Stimulated activated CD4-positive, alpha-beta T cell treated with anti-CD3 and anti-CD28 coated beads, Interleukin-2, amount 100 ng/mL, for 4 hours (primary cell): ENCODE measurements at places on chromosomes 7 and 10.

GRCh38 chr7:157422279-157422678 is 85.5 kb downstream of the DNAJB6 start:
- no peak for DNase-seq

GRCh38 chr10:86376403-86376802 is 9.8 kb upstream of the GRID1 start:
- no peak for DNase-seq

DNA sequence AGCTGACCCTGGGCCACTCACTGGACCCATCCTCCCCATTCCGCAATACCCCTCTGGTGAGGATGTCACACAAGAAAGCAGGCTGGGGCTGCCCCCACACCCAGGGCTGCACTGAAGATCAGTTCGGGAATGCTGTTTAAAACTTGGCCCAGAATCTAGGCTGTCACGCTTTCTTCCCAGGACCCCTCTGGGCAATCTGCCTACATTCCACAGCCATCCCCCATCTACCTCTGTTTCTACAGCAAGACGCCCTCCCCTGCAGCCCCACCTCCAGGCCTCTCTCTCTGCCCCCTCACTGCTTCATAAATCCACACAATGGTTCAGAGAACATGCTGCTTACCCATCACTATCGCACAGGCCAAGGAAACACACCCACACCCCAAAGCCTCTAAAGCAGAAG is 36.1 kb downstream of the XPNPEP1 start:
- no peak for DNase-seq

GRCh38 chr7:148721390-148721789 is 22.7 kb downstream of the CUL1 start:
- DNase-seq: no peak

- DNase-seq: no peak
These were observed 208.4 kb upstream of the KCND2 start for GRCh38 chr7:120064565-120064964.

DNA sequence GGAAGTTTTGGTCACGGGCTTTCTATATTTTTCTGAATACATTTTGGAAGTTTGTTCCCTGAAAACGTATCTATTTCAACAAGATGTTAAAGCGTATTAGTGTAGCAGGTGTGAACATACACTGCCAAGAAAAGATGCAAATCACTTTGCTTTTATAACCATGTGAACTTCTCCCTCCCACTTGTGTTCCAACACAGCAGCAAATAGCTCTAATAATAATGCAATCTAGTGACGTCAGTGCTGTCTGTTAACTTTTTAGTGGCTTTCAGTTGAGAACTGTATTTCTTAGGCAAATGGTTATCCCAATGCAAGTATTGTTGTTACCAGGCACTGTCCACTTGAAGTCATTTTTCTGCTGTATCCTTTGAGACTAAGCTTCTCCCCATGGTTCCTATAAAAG is 188.4 kb upstream of the IGFBP3 start:
- no peak for DNase-seq

- DNase-seq: no peak
These were observed 159.5 kb upstream of the HGF start for GRCh38 chr7:81929386-81929785.

GRCh38 chr10:79021331-79021907 is 47.3 kb upstream of the ZMIZ1 start:
- no peak for DNase-seq

GRCh38 chr10:33091201-33091600 is 133.2 kb upstream of the ITGB1 start:
- DNase-seq: no peak

GRCh38 chr7:50690541-50691011 is 92.1 kb downstream of the GRB10 start:
- no peak for DNase-seq

GRCh38 chr7:107414198-107414597 is 55.7 kb upstream of the GPR22 start:
- no peak for DNase-seq

DNA sequence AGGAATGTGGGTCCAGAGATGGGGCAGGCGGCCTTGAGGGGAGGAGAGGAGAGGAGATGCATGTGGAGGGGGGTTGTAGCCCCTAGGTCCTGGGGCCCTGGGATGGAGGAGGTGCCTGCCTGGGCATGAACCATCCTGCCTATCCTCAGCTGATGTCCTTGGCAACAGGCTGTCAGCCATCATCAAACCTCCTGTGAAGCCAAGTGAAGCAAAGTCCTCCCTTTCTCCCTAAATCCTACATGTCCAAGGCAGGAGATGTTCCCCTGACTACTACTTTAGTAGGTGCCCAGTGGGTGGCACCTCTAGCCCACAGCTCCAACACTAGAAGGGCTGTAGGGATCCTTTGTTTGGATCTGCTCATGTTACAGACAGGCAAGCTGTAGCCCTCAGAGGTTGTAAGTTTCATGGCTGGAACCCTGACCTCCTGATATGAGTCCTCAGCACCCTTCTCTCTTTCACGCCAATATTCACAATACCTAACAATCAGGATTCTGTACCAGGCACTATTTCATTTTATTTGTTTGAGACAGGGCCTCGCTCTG is 66.6 kb upstream of the SYPL1 start:
- DNase-seq: no peak

DNA sequence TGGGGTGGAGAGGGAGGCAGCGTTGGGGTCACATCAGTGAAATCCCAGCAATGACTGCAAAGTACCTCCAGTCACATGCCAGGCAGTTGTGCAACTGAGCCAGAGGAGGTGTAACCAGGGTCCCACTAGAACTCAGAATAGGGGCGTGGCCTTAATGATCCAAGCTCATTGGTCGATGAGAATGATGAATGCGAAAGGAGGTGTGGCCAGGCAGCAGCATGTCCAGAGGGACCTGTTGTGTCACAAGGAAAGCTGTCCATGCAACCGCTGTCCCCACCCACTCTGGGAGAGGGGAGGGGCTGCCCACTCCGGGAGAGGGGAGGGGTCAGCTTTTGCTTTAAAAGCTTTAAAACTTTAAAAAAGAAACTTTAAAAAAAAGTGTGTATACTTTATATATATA is 25.3 kb upstream of the MTPAP start:
- DNase-seq: no peak

GRCh38 chr7:5596046-5596895 is 172.6 kb upstream of the TNRC18 start:
- peak; percentile 68 for DNase-seq

- no peak for DNase-seq
These were observed at the start of gene GPR141 for GRCh38 chr7:37683246-37684120. TSS of gene GPR141 (plus strand) at chr7:37683766. CDS start at chr7:37740394, 56,628 bp downstream.

- DNase-seq: no peak
These were observed 116.0 kb upstream of the PCGF5 start for GRCh38 chr10:91104193-91105041.

DNA sequence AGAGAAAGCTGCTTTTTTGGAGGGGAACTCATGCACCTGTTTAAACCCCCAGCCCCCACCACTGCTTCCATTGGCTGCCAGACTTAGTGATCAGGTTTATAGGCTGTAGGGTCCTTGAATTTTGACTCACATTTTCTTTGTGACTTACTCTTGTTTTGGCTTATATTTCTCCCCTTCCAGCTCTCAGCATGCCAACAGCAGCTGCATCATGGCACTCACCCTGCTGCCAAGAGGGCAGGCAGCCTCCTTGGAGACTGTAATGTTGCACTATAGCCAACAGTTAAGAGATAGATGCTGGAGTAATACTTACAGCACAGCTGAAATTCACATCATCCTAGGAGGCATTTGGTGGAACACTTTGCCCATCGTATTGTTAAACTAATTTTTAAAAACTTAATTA is 98.0 kb upstream of the GLCCI1 start:
- DNase-seq: no peak

DNA sequence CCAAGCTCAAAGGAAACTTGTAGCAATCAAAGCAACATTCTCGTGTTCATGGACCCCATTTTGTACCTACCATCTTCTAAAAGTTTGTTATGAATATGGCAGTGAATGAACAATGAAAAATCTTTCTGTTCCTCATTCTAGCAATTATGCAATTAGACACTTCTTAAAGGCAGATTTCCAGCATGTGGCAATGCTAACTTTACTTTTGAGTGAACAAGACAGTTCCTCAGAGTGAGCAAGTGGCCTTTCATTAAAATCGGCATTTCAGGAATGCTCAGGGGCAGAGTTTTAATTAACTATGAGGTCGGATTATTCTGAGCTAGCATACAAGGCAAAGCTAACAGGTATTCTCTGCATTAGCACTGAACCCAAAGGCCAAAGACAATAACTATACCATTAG is 48.4 kb upstream of the NFE2L3 start:
- DNase-seq: no peak

- no peak for DNase-seq
These were observed 458.3 kb downstream of the PLXDC2 start for GRCh38 chr10:20274571-20274970.

DNA sequence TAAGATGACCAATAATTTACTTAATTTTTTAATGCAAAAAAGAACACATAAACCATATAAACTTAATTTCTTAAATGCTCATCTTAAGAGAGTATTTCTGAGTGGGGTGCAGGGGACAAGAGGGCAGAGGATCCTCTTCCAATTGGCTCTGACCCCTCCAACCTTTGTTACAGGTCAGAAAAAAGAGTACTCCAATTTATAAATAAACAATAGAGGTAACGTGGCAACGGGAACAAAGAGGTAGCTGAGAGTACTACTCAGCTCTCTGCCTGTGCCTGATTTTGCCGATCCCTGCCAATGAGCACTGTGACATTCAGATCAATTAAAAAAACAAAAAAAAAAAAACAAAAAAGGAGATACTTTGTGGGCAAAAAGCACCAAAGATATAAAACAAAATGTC is 307.9 kb downstream of the PARD3 start:
- no peak for DNase-seq
